ENCODE measurements at places on chromosomes 7 and 10.

GRCh38 chr10:86327954-86328725, 38.5 kb downstream of the GRID1 start:
- DNase-seq = no peak

- DNase-seq = no peak
These were observed 15.2 kb downstream of the CAPZA2 start for GRCh38 chr7:116877443-116878217.

DNA sequence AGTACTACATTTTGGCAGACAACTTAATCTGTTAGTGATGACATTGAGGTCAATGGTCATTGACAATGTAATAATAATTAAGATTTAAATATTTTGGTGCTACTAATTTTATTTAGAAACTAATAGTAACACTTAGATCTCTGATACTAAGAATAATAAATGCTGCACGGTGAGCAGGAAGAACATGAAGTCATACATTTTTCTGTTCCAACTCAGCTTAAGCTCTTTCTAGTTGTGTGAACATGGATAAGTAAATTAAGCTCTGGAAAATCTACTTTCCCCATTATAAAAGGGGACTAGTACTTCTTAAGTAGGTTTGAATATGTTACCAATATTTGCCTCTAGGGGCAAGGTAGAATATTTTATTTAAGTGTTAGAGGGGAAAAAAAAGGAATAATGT, 65.9 kb upstream of the MEOX2 start:
- DNase-seq = no peak

- no peak for DNase-seq
These were observed 213.8 kb downstream of the ADRA2A start for GRCh38 chr10:111290649-111291048.

GRCh38 chr7:47456210-47456955, 125.5 kb downstream of the TNS3 start:
- no peak for DNase-seq

- peak; percentile 67 for DNase-seq
These were observed 650.5 kb upstream of the SORCS1 start for GRCh38 chr10:107814865-107815487.

DNA sequence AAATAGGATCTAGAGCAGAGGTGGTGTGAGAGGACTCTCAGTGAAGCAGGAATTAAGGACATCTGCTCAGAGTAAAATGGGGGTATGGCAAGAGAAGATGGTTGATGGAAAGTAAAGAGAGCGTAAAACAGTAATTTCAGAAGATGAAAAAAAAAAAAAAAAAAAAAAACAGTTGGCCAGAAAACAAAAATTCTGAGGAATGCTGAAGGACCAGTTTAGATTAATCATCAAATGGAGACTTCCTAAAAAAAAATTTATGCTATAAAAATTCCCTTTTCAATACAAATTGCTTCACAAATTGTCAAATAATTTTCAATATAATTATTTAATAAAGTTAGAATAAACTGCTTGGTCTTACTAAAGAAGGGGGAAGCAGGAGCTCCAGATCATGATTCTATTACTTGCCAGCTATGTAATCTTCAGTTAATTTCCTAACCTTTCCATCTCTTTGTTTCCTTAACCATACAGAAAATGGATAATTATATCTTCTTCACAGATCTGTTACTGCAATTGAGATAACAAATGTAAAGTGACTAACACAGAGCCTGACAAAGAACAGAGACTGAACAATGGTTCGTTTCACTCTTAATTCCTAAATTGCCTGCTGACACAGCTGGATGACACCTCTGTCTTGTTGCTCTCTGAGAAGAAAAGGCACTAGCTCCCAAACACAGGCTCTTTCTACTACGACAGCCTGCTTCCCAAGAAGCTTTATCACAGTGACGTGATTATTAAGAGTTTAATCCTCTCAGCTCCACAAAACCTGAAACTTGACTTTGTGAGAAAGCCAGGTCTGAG, 64.9 kb upstream of the GPR22 start:
- no peak for DNase-seq

GRCh38 chr10:17031637-17032635, 97.7 kb downstream of the CUBN start:
- DNase-seq = no peak

- DNase-seq = no peak
These were observed 4.4 kb upstream of the BET1 start for GRCh38 chr7:94008537-94008936.

DNA sequence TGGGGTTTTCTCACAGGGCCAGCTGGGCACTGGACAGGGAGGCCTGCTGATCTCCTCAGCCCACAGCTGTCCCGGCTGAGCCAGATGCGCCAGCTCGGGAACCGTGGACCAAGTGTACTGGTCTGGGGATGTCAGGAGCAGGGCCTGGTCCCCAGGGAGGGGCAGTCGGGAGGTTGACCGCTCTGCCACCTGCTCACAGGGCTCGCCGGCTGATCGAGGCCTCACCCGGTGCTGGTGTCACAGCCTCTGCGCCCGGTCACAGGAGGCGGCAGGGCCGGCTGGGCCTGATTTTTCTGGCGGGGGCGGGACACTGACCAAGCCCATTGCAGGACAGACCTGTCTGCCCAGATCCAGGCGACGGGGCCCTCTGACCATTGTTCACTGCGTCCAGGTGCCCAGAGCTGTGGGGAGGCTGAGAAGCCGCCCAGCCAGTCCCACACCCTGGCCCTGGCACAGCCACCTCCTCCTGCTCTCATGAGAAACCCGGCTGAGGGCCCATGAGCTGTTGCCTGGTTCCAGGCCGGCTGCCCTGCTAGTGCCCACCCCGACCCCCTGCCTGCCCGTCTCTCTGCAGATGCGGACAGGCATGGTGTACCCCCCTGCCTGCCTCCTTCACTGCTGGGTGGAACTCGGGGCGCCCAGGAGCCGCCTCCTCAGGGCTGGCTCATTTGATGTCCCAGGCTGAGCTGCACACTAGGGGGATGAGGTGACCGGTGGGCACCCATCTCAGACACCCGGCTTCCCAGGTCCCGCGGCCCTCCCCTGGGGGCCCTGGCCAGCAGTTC, 3.0 kb upstream of the TMEM184A start:
- no peak for DNase-seq

GRCh38 chr7:154873500-154874121, 129.3 kb downstream of the PAXIP1 start:
- DNase-seq = no peak

GRCh38 chr7:2641406-2642393, 9.9 kb downstream of the TTYH3 start:
- no peak for DNase-seq

DNA sequence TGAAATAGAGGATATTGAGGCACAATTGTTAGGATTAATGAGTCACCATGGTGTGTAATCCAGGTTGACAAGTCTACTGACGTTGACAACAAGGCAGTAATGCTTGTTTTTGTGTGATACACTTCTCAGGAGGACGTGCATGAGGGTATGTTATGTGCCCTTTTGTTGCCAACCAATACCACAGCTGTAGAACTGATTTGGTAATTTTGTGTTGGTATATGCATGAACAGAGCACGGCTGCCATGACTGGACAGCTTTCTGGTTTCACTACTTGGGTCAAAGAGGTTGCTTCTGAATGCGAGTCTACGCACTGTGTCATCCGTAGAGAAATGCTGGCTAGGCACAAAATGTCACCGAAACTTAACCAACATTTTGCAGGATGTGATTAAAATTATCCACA, 32.9 kb downstream of the PHTF2 start:
- DNase-seq = no peak

GRCh38 chr7:129492391-129492790, 9.9 kb upstream of the SMKR1 start:
- DNase-seq = no peak

DNA sequence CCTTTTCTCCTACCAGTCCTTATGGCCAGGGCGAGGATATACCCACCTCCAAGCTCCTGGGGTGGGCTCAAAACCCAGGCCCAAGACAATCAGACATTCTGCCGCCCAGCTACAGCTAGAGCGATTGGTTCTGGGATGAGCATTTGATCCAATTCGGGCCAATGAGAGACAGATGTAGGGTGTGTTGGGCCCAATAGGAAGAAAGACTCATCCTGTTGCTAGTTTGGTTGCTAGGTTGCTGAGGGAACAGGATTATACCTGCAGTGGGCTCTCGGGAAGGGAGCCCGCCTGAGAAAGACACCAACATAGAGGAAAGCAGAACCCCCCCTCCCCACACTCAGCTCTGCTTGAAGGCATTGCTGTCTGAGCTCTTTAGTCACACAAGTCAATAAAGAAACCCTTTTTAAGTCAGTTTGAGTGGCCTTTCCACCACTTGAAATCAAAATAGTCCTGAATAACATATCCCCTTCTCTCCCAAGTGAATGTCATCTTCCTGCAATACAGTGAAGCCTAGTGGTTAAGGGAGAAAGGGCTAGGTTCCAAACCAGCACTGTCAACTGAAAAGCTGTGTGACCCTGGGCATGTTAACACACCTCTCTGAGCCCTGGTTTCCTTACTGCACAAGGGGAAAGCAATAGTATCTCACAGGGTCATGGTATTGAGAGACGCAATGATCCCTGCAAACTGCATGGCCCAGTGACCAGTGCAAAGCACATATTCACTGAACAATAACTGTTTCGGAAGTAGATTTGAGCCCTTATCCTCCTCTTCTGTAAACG, 21.8 kb downstream of the ITPRIP start:
- no peak for DNase-seq

DNA sequence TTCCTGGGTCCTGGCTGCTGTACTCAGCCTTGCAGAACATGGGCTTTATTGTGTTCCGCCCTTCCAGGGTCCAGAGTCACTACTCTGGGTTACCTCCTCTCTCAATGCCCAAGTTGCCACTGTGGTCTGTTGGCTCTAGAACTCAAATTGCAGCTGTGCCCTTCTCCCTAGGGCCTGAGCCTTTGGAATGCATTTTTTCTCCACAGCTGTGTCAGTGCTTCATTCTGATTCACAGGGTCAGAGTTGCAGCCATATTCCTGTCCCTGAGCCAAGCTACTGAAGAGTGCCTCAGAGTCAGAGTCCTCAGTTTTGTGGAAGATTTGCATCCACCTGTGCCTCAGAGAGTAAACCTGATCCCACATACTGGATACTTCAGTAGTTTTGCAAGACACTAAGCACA, 167.5 kb downstream of the ITGB1 start:
- DNase-seq = no peak

DNA sequence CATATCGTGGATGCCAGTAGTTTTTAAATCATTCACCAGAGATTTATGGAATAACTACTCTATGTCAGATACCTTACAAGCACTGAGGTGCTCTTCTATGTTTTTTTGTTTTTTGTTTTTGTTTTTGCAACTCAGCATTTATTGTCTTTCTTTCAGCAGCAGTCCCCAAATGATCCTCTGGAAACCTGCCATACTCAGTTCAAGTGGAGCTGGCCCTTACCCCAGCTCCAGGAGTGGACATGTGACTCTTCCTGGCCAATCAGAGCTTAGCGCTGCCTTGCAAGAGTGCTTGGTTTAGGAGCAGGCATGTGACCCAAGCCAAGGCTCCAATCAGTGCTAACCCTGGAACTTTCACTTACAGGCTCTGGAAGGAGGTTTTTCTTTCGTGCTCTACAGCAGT, 356.6 kb upstream of the ZMIZ1 start:
- DNase-seq = no peak

GRCh38 chr7:6139189-6139996, 108.2 kb downstream of the ANKRD61 start:
- no peak for DNase-seq

DNA sequence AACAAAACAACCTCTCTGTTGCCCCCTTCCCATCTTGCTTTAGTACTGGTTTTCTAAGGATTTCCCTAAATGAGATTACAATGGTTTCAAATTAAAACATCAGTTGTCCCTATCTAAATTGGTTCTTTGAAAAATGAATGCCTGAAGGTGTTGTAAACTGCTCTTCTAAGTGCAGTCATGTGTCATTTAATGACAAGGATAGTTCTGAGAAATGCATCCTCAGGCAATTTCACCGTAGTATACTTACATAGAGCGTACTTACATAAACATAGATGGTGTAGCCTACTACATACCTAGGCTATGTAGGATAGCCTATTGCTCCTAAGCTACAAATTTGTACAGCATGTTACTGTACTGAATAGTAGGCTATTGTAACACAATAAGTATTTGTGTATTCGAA, 278.1 kb downstream of the MAGI2 start:
- DNase-seq = no peak

GRCh38 chr7:128357217-128357613, 4.3 kb downstream of the PRRT4 start:
- DNase-seq = no peak

DNA sequence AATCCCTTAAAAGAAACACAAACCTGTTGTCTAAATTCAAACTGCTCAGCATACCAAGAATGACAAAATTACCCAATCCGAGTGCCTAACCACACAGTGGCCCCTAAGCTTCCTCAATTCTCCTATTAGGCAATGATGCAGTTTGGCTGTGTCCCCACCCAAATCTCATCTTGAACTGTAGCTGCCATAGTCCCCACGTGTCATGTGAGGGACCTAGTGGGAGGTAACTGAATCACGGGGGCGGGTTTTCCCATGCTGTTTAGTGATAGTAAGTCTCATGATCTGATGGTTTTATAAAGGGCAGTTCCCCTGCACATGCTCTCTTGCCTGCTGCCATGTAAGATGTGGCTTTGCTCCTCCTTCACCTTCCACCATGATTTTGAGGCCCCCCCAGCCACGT, 21.9 kb downstream of the PSAP start:
- no peak for DNase-seq

GRCh38 chr7:123492485-123492884, 41.9 kb downstream of the IQUB start:
- DNase-seq = no peak

- DNase-seq = no peak
These were observed 66.3 kb downstream of the GLI3 start for GRCh38 chr7:42170724-42171123.

GRCh38 chr7:109003742-109004141, 434.1 kb downstream of the DNAJB9 start:
- DNase-seq = no peak

DNA sequence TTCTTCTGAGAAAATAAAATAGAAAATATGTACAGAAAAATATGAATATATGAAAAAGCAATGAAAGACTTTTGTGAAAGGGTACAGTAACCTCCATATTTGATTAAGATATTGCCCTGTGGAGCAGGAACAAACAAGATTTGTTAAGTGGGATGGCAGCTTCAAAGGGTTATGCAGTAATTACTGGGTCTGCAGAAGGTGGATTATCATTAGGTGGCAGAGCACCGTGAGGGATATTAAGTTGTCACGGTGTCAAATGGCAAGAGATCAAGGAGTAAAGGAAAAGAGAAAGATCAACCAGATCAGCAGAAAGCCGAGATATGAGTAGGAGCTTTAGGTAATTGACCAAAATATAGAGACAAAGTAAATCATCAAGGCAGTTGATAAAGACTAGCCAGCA, 44.1 kb downstream of the DGKB start:
- no peak for DNase-seq

DNA sequence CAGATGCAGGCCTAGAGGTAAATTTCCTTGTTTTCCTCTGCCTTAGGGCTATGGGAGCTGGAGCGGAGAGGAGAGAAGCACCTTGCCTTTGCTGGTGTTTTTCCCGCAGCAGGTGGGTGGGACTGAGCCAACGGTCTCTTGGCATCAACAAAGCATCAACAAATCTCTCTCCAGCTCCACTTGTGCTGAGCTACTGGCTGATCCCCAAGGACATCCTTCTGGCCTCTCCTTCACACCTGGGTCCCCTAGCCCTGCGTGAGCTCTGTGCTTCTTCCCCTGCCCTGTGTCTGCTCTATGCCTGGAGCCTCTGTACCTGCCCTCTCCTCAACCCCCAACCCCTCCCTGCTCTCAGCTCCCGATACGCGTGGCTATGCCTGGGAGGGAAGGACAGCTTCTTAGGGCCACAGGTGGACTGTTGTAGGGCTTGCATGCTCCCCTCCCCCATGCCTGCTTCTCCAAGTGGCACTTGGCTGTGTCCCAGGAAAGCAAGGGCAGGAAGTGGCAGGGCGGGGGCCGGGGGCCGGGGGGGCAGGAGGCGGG, 3.2 kb upstream of the CLDN4 start:
- DNase-seq = peak; percentile 70
